Sigmoid colon (tissue), 7 donors: ENCODE measurements at places on chromosomes 5 and 9. TPM values are rescaled to one million over a fixed set of nuclear protein-coding genes. Genes with fewer than 3 reads are reported as not detected.

DNA sequence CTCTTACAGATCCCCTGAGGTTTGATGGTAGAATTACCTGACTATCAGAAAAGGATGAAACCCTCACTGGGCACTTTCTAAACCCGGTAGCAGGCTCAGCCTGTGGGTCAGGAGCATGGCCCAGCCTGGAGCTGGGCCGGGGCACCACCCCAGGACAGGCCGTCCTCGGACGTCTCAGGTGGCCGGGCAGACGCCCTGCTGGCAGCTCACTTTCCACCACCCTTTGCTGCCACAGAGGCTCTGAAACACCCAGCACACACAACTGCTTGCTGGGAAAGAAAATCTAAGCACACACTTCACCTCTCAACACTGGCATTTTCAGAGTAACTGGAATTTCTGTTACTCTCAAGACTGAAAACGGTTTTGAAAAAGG, 4.4 kb downstream of the UBAC1 start:
- no peaks in the 10 kb centered on the region for H3K4me1 ChIP-seq
- DNase-seq: no peak
- no peaks in the 10 kb centered on the region for H3K27me3 ChIP-seq
- no peak overlapping the region for H3K27ac ChIP-seq
- no peak overlapping the region for H3K4me3 ChIP-seq

The LRRC19 gene
- total RNA-seq: 0.83 TPM

The ANKRD18B gene
- total RNA-seq: under 0.01 TPM

The CEL gene
- total RNA-seq: not detected

GRCh38 chr5:160420331-160420610, 1.4 kb upstream of the PTTG1 start:
- no peak for DNase-seq
- H3K27ac ChIP-seq: peak overlapping the region; percentile 90
- H3K36me3 ChIP-seq: peaks cover under 1% of the 10 kb centered on the region
- H3K4me1 ChIP-seq: peaks cover 40% of the 10 kb centered on the region
- H3K4me3 ChIP-seq: no peak overlapping the region

DNA sequence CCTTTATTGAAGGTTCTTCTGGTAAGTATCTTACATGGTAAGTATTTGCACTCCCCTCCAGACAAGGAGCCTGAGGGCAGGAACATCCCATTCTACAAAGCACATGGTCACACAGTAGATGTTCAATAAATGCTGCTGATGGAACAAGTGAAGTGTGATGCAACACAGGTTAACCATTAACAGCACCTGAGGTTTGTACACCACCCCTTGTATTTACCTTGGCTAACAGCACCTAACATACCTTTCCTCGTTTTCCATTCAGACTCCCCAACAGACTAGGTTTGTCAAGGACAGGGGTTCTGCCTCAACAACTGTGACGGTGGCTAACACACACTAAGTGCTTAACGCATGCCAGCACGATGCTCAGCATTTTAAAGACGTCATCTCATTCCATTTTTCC, 213.6 kb downstream of the MAPKAP1 start:
- no peaks in the 10 kb centered on the region for H3K36me3 ChIP-seq
- H3K4me3 ChIP-seq: no peak overlapping the region
- DNase-seq: no peak

The CDKN2B gene
- total RNA-seq: 6.1 TPM

The NTNG2 gene
- 12.0 TPM for total RNA-seq

- DNase-seq: no peak
- no peak overlapping the region for H3K27ac ChIP-seq
- no peaks in the 10 kb centered on the region for H3K4me1 ChIP-seq
- H3K36me3 ChIP-seq: no peaks in the 10 kb centered on the region
- no peak overlapping the region for H3K4me3 ChIP-seq
Measured at GRCh38 chr9:97819735-97820134, 33.3 kb upstream of the FOXE1 start.

DNA sequence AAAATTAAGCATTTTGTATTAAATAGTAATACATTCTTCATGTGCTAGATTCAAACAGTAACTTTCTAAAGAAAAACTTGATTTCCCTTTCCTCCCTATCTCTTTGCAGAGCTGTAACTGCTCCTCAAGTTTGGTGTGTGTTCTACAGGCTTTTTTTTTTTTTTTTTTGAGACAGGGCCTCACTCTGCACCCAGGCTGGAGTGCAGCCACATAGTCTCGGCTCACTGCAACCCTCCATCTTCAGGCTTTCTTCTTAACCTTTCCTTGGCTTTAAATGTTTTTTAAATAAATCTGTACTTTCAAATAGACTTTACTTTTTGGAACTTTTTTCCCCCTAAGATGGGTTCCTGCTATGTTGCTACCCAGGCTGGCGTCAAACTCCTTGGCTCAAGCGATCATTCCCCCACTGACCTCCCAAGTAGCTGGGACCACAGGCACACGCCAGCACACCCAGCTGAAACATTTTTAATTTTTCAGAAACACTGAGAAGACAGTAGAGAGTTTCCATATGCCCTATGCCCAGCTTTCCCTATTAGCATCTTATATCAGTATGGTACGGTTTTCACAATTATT, 9.1 kb downstream of the NDFIP1 start:
- no peaks in the 10 kb centered on the region for H3K4me1 ChIP-seq
- DNase-seq: no peak
- H3K4me3 ChIP-seq: no peak overlapping the region
- H3K27me3 ChIP-seq: no peaks in the 10 kb centered on the region
- H3K36me3 ChIP-seq: no peaks in the 10 kb centered on the region
- peak overlapping the region; percentile 8 for H3K27ac ChIP-seq

DNA sequence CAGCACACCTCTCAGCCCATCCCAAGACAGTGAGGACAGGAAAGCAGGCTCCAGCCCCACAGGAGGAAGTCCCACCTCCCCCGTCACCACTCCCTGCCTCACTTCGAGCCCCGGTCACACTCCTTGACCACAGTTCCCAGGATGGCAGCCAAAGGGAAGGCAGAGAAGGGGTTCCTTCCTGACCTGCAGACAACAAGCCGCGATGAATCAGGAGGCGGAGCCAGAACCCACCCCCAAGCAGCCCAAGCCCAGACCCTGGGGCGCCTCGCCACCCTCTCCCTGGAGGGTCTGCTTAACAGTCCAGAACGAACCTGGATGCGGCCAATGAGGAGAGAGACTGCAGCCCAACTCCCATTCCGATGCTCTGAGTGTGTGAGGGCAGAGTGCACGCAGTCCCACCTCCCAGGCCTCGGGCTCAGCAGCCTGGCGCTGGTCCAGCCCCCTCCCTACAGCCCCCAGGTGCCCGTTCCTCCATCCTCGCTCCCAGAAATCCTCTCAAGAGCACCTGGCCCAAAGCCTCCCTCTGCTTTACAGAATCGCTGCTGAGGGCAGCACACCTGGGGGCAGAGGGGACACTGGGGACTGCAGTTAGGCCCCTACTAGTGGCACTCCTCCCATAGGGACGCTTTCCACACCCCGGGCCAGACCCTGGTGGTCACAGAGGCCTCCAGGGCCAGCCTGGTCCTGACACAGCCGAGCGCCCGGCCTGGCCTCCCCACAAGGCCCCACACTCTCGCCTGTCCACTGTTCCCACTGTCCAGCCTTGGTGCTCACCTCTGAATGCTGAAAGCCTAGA, 69.6 kb upstream of the LRRTM2 start:
- H3K27me3 ChIP-seq: no peaks in the 10 kb centered on the region
- peaks cover 12% of the 10 kb centered on the region for H3K36me3 ChIP-seq
- H3K4me3 ChIP-seq: no peak overlapping the region
- no peak overlapping the region for H3K27ac ChIP-seq
- no peaks in the 10 kb centered on the region for H3K4me1 ChIP-seq

GRCh38 chr5:132011622-132012343, at the start of gene ACSL6:
ACSL6 (minus strand) TSS chr5:132011658; CDS start chr5:132011553, 105 bp downstream.
- peaks cover 13% of the 10 kb centered on the region for H3K4me1 ChIP-seq
- peaks cover 12% of the 10 kb centered on the region for H3K27me3 ChIP-seq
- no peaks in the 10 kb centered on the region for H3K36me3 ChIP-seq
- peak; percentile 53 for DNase-seq

The CCDC152 gene
- 0.71 TPM for total RNA-seq

DNA sequence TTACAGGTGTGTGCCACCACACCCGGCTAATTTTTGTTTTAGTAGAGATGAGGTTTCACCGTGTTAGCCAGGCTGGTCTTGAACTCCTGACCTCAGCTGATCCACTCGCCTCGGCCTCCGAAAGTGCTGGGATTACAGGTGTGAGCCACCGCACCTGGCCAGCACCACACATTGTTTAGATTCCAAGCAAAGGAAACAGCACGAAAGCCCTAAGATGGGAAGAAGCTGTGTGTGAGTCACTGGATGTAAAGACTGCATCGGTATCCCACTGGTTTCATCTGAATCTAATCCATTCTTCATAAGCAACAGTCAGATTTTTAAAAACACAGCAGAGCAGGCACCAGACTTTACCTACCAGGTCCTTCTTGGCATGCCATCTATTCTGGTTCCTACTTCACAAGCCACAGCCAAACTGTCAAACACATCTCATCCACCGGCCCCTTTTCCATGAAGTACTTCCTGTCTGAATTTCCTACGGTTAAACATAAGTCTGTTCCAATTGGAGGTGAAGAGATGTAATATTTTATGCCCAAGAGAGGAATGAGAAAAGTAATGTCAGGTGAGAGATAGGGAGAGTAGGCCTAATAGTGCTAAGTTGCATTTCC, 17.4 kb downstream of the UBTD2 start:
- H3K27me3 ChIP-seq: no peaks in the 10 kb centered on the region
- no peak overlapping the region for H3K4me3 ChIP-seq
- DNase-seq: no peak
- H3K27ac ChIP-seq: no peak overlapping the region
- H3K4me1 ChIP-seq: peaks cover 17% of the 10 kb centered on the region

GRCh38 chr5:99191206-99191745, 262.5 kb upstream of the CHD1 start:
- H3K36me3 ChIP-seq: no peaks in the 10 kb centered on the region
- no peak for DNase-seq
- no peak overlapping the region for H3K27ac ChIP-seq
- H3K4me1 ChIP-seq: no peaks in the 10 kb centered on the region
- no peak overlapping the region for H3K4me3 ChIP-seq
- no peaks in the 10 kb centered on the region for H3K27me3 ChIP-seq

- no peaks in the 10 kb centered on the region for H3K36me3 ChIP-seq
- DNase-seq: no peak
- H3K27me3 ChIP-seq: no peaks in the 10 kb centered on the region
Measured at GRCh38 chr5:60018091-60018490, 124.6 kb upstream of the PDE4D start.

- H3K4me1 ChIP-seq: no peaks in the 10 kb centered on the region
- no peaks in the 10 kb centered on the region for H3K36me3 ChIP-seq
- no peaks in the 10 kb centered on the region for H3K27me3 ChIP-seq
- H3K4me3 ChIP-seq: no peak overlapping the region
- H3K27ac ChIP-seq: peak overlapping the region; percentile 92
Measured at GRCh38 chr9:96448546-96449170, 1.3 kb upstream of the HABP4 start.

The PHF24 gene
- total RNA-seq: 0.68 TPM

DNA sequence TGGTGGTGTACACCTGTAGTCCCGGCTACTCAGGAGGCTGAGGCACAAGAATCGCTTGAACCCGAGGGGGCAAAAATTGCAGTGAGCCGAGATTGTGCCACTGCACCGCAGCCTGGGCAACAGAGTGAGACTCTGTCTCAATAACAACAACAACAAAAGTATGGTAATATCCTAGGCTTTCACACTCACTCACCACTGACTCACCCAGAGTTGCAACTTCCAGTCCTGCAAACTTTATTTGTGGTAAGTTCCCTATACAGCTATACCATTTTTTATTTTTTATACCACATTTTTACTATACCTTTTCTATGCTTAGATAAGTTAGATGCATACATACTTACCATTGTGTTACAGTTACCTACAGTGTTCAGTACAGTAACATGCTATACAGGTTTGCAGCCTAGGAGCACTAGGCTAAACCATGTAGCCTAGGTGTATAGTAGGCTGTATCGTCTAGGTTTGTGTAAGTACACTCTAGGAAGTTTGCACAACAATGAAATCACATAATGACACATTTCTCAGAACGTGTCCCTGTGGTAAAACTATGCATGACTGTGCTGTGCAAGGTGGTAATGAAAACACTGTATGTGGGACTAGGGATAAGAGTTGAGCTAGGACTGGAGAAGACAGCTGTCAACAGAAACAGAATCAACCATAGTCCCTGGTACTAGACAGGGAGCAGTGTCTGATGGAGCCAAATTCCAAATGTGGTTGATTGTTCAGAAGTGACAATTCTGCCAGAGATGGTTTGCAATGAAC, 109.5 kb upstream of the RAD23B start:
- H3K27ac ChIP-seq: no peak overlapping the region
- H3K4me1 ChIP-seq: peaks cover 24% of the 10 kb centered on the region
- no peak overlapping the region for H3K4me3 ChIP-seq
- no peaks in the 10 kb centered on the region for H3K36me3 ChIP-seq

The CMYA5 gene
- total RNA-seq: 21.0 TPM

DNA sequence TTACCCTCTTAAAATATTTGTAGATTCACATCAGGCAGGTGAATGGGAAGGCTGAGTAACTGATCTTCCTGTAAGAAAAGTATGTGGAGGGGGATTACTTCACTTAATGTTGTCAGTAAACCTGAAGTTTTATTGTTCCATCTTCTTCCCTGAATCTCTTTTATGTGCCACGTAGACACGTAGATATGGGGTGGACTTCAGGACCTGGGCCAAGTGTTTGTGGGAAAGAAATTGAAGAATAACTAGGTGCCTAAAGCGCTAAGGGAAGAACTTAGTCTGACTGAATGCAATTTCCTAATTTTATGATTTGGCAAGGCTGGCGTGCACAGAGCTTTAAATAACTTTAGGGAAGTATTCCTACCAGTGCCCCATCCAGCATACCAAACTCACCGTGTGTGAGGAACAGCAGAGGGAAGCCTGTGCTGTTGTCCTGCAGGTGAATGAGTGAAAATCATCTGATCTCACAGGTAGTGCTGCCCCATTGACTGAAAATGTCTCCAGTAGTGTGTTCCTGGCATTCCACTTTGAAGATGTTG, 323.4 kb downstream of the KDM4C start:
- H3K27me3 ChIP-seq: no peaks in the 10 kb centered on the region
- DNase-seq: no peak
- H3K4me3 ChIP-seq: no peak overlapping the region
- no peak overlapping the region for H3K27ac ChIP-seq
- H3K4me1 ChIP-seq: no peaks in the 10 kb centered on the region
- peaks cover 27% of the 10 kb centered on the region for H3K36me3 ChIP-seq

DNA sequence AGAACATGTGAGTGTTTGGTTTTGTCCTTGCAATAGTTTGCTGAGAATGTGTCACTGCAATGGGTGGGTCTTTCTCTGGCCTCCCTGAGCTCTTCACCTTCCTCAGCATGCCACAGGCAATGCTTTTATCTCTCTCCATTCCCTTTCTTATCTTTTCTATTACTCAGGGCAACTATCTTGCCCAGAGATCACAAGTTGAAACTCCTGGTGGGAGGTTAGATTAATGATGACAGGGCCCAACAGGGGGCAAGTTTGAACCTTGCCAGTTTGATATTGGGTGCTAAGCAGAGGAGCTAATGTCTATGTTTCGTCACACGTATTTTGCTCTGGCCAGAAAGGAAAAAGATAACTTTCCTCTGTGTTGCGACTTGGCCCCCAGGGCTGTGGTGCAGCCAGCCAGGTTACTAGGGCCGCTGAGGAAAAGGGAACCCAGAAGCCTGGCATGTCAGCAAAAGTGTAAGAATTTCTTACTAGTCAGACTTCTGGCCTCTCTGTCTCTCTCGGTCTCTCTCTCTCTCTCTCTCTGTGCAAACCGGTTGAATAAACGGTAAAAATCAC, 299.3 kb upstream of the POU5F2 start:
- no peaks in the 10 kb centered on the region for H3K27me3 ChIP-seq
- no peak overlapping the region for H3K4me3 ChIP-seq
- H3K27ac ChIP-seq: no peak overlapping the region
- no peak for DNase-seq
- H3K36me3 ChIP-seq: no peaks in the 10 kb centered on the region
